ENCODE measurements at places on chromosomes 3 and 15.

DNA sequence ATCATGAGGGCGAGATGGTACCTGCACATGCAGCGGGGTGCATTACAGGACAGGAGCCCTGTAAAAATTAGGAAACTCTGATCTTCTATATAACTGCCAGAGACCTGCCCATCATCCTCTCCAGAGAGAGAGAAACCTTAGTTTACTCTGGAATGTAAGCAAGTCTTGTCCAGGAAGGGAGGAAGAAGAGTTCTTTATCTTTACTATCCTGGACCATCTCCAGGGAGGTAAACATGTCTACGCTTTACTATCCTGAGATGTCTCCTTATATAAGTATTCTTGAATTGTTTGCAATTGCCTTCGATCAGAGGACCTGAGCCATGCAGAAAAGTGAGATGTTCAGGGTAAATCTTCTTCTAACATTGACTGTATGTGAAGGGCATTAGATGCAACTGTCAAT, 12.7 kb upstream of the HACD2 start:
- no peak for DNase-seq

DNA sequence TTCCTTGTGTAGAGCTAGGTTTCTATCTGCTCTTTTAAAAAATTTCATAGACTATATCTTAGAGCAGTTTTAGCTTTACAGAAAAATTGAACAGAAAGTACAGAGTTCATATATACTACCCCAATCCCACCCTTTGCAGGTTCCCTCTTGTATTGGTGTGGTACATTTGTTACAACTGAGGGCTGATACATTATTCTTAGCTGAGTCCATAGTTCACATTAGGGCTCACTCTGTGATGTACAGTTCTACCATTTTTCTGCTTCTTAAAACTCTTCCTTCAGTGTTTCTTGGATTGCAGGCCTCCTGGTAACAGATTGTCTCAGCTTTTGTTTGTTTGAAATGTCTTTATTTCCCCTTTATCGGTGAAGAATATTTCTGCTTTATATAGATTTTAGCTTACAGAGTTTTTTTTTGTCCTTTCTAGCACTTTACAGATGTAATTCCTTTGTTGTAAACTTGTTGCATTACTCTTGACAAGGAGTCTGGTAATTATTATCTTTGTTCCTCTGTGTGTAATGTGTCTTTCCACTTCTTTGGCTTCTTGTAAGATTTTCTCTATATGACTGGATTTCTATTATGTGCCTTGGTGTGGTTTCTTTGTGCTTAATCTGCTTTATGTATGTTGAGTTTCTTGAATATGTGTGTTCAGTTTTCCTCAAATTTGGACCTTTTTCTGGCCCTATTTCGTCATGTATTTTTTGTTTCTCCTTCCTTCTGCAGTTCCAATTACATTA, 25.3 kb downstream of the MEF2A start:
- no peak for DNase-seq

GRCh38 chr15:68154923-68155559, 50.1 kb downstream of the CALML4 start:
- no peak for DNase-seq

GRCh38 chr3:71080517-71081083, 502.9 kb downstream of the FOXP1 start:
- DNase-seq: no peak

- no peak for DNase-seq
Observed at GRCh38 chr3:24062916-24063315, 117.8 kb downstream of the NR1D2 start.

GRCh38 chr15:55037071-55037470, 159.7 kb downstream of the RSL24D1 start:
- DNase-seq: no peak

DNA sequence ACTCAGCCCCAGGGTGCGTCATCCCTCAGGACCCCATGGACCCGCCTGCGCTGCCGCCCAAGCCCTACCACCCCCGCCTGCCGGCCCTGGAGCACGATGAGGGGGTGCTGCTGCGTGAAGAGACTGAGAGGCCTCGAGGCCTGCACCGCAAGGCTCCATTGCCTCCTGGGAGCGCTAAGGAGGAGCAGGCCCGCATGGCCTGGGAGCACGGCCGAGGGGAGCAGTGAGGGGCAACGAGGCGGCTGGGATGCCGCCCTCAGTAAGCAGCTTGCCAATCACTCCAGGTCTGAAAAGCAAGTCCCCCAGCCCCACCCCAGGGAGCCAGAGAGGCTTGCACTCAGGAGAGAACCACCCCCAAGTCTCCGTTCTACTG, 3.8 kb upstream of the MANF start:
- no peak for DNase-seq

DNA sequence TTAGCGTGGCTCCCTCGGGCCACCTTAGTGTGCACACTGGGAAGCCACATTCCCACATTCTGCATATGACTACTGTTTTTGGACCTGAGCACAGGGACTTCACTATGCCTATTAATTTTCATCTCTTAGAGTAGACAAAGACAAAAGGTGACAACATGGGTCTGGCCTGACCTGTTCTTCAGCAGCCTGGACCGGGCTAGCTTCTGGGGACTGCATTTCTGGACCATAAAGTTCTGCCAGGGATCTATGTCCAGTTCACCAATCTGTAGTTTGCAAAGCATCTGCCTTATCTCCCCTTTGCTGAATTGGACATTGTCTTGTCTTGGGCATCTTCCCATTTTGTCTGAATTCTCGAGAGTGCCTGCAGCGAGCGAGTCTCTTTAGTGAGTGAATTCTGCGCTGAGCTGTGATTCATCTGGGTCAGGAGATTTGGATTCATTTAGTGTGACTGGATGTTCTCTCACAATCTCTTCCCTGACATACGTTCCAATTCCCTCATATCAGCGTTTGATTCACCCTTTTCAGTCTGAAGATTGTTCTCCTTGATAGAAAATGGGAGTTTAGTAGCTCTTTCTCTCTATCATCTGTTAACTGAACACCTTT, 112.2 kb upstream of the PLXNA1 start:
- DNase-seq: no peak

DNA sequence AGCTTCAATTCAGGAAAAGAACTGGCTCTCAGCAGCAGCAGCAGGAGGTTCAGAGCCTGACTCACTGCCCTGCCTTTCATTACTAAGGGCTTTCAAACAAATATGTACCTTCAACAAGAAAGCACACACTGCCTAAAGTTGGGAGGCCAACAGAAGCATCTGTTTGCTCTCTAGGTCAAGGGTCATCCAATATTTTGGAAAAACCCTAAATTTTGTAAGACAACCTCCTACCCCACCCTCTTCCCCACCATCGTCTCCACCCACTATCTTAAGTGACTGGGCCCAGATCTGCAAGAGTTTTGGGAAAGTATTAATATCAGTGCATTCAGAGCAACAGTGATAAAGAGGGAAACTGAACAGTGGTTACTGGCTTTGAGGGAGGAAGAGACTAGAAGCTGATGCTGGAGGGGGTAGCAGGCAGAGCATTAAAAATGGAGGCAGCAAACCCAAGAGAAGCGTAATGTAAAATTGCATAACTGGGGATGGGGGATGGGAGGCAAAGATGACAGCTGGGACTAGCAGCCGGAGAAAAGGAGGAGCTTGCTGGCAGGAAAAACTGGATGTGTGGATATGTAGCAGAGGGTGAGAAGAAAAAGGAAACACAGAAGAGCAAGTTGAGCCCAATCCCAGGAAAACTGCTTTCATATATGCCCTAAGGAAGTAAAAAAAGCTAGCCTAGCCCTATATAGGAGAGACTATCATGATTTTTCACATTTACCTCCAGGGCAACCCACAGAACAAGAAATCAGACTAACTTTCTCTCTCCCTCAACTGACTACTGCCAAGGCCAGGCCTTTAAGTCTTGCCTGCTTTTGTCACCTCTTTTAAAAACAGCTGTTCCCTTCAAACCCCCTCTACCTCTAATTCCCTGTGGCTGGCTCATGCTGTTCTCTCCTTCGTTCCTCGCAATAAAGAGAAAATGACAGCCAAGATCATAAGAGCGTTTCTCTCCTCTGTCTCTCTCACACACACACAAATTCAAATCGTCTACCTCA, 31.4 kb downstream of the NPTN start:
- DNase-seq: no peak

- DNase-seq: no peak
Observed at GRCh38 chr3:107045791-107046190, 331.4 kb upstream of the CCDC54 start.

GRCh38 chr3:111610189-111610588, 15.0 kb upstream of the ZBED2 start:
- DNase-seq: peak; percentile 12

GRCh38 chr3:66297260-66297873, 76.6 kb downstream of the SLC25A26 start:
- DNase-seq: no peak

DNA sequence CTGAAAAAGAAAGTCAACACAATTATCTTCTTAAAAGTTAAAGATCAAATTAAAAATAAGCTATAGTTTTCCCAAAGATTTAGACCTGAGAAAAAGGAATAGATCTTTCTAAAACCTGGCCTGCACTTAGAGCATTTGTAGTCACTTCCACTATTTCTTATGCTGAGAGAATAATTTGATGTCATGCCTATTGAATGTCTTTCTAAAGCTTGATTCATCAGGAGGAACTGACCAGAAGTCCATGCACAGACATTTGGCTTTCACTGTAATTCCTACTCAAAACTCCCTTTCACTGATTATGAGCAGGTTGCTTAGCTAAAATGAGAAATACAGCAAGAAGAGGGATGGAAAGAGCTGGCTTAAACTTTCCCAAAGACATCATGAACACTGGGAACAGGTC, 4.3 kb downstream of the GREM1 start:
- DNase-seq: no peak

DNA sequence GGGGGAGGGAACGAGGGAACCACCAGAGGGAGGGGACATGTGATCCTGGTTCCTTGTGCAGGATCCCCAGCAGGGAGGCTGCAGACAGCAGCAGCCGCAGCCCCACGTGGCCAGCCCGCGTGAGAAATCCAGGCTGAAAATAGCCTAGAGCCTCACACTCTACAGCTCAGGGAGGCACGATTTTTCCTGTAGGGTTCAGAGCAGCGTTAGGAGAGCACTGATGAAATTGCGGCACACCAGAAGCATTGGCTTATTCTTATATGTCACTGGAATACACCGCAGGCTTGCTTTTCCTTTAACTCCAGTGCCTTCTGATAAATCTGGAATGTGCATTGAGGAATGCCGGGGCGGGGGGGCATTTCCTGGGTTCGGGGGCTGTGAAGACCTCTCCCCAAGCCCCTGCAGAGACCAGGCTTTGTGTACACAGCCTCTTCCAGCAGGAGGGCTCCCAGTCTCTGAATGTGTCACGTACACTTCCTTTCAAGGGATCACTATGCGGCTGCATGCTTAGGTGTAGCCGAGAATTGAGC, 193.0 kb downstream of the ATP10A start:
- DNase-seq: no peak
